Umbilical cord (tissue), 2 donors: ENCODE measurements at places on chromosomes 5 and 9. TPM values are rescaled to one million over a fixed set of nuclear protein-coding genes. Genes with fewer than 3 reads are reported as not detected.

- DNase-seq = no peak
Observed at GRCh38 chr5:181142054-181142453, 5.3 kb upstream of the OR2V2 start.

GRCh38 chr5:145090115-145090514 is 745.0 kb downstream of the PRELID2 start:
- DNase-seq = no peak

DNA sequence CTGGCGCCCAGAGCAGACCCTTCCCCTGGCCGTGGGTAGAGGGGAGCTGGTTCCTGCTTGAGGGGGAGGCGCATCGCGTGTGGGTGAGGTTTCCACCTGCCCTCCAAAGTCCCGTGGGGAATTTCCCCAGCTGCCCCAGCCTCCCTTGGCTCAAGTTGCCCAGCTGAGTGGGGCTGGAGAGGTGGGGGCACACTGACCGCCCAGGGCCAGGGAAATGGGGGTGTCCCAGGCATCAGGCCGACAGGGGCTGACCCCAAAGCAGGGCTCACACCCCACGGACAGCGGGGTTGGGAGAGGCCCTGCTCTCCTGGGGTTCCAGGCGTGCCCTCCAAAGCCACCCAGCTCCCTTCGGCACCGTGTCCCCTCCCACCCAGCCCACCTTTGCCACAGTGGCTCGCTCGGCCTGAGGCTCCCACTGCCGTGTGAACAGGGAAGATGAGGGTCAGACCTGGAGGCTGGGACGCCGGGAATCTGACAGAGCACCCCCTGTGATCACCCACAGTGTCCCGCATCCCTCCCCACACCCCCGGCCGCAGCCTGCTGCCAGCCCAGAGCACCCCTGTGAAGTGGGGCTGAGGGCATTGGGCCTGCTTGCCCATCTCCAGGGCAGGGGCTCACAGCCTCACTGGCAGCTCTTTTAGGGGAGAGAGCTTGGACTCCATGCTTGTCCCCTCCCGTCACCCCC is 933 bp upstream of the EGFL7 start:
- DNase-seq = no peak

DNA sequence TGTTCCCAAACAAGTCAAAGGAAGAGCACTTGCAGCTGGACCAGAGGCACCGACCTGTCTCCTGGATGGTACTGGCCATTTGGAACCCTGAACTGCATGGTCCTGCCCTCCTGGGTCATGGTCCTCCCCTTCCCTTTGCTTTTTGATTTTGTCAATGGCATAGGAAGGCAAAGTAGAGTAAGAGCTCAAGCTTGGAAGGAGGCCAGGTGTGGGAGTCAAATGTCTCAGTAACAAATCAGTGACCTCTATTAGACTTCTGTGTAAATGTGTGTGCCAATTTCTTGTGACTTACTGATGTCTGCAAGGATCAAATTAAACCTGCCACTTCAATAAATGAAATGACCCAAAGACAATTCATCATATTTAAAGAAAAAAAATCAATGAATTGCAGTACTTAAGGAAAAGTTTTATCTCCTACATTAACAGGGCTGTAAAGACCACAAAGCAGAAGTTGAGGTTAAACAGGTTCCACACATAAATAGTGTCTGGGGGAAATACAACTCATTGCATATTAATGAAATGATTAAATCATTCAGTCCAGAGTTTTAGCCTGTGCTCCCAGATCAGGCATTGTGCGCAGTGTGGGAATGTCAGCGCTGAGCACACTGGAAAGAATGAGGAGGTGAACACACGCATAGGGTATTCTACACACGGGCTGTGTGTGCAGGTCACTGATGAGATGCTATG is 32.7 kb downstream of the OSMR start:
- no peak for DNase-seq

DNA sequence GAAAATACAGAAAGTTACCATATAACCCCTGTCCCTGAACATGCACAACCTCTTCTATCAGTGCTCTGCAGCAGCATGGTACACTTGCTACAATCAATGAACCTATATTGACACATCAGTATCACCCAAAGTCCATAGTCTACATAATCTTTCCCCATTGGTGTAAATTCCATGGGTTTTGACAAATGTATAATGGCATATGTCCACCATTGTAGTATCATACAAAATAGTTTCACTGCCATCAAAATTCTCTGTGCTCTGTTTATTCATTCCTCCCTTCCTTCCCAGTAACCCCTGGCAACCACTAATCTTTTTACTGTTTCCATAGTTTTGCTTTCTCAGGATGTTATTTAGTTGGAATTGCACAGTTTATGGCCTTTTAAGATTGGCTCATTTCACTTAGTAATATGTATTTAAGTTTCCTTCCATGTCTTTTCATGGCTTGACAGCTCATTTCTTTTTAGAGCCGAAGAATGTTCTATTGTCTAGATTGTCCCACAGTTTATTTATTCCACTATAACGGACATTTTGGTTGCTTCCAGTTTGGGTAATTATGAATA is 1707.0 kb downstream of the EFNA5 start:
- peak; percentile 10 for DNase-seq

DNA sequence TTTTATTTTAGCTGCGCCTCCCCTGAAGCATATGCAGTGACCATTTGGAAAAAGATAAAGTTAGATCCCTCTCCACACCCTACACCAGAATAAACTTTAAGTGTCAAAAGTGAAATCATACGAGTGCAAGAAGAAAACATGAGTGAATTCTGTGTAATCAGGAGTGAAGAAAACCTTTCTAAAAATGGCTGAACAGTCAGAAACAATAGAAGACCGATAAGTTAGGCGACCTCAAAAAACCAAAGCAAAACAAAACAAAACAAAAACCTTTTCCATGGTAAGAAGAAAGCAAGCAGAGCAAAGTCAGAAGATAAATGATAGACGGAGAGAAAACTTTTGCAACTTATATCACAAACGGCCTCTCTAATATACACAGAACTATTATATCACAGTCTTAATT is 16.6 kb upstream of the TSC1 start:
- no peak for DNase-seq

DNA sequence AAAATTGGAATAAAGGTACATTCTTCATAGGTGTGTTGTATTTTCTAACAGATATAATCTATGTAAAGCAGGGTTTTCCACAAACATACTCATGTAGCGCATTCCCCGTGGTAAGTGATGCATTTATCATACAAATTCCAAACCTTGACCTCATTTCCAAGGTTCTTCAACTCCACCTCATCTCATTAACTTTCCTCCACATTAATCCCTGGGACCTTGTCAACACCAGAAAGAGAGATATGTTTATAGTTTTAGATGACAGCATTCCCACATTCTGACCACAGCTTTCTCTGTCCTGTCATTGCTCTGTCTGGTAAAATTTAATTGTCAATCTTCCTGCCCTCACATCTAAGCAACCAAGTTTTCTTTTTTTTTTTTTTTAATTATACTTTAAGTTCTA is 415.1 kb downstream of the TMEM161B start:
- no peak for DNase-seq

- DNase-seq = no peak
Observed at GRCh38 chr9:91017245-91017644, 215.6 kb downstream of the SYK start.

- DNase-seq = no peak
Observed at GRCh38 chr5:153537207-153537606, 46.7 kb downstream of the GRIA1 start.

- DNase-seq = no peak
Observed at GRCh38 chr5:14464671-14465070, 116.9 kb upstream of the OTULINL start.

DNA sequence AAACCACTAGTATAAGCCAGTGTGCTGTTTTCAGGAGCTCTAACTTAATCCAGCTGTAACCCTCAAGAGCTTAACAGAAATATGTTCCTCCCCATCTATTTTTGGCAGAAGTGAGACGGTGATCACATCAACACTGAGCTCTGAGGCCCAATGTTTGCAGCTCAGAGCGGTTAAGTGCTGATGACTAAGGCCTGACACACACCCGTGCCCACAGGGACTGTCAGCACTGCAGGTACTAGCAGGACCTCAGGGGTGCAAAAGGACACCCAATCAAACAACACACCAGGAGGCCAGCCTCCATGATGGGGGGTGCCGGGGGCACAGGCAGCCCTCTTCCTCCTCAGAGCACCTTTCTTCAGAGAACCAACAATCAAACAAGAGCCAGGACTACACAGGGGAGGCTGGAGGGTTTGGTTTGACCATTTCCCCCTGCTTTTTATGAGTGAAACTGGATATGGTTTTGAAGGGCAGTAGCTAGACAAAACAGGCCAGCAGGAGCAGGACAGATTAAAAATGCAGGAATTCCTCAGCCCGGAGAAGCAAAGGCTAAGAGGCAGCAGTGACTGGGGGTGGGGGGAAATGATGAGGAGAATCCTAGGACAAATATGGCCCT is 61.3 kb downstream of the RAPGEF1 start:
- peak; percentile 91 for DNase-seq

DNA sequence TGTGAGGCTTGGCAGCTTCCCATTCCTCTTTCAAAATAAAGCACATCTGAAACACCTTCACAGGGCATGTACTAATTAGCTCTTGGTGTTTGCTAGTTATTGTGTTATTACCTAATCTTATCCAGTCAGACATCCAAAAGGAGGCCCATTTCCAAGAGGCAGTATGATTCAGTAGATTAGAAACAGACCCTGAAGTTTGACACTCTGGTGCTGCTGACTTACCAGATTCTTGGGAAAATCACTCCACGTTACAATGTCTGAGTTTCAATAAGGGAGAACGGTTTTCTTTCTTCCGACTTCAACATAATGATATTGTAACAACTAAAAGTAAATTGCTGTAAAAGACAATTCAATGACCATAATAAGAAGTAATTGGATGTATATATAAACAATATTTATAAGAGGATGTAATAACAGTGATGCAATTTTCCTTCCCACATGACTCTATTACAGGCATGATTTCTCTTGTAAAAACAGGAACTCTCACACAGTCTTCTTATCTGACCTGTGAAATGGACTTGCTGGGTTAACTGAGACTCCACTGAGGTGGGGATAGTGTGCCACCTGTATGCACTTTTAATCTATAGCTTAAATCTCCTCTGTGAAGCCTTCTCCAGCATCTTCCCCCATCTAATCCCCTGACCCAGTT is 181.3 kb upstream of the ELL2 start:
- DNase-seq = no peak

GRCh38 chr9:33273972-33274328 is 9.1 kb downstream of the CHMP5 start:
- DNase-seq = no peak

DNA sequence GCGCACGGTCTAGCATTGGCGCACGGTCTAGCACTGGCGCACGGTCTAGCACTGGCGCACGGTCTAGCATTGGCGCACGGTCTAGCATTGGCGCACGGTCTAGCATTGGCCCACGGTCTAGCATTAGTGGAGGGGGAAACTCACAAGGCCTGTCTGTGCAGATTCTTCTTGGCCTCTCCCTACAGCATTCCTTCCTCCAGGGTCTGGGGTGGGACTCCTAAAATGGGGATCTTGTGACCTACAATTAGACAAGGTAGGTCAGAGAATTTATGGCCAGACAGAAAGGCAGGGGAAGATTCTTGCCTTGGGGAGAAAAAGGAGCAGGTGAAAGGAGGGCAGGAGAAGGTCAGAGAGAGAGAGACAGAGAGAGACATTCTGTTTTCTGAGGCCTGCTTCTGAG is 5.4 kb upstream of the GBGT1 start:
- DNase-seq = peak; percentile 26

DNA sequence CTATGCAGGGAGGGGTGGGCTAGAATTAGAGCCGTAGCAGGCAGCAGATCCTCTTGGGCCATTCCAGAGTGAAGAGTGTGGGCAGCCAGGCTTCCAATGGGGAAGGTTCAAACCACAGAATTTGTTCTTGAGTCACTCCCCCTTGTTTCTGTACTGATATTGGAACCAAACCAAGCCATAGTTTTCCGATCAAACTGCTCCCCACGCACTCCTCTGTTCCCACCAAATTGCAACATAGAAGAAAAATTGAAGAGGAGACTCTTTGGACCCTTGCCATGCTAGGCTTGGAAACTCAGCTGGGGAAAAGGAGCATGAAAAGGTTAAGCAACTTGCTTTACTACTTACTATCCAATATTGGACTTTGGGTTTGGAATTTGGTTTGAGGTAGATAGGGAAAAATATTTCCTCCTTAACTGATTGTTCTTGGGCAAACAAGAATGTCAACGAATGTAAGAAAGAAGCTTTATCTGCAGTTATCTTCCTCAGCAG is 165.8 kb upstream of the NR3C1 start:
- no peak for DNase-seq

- DNase-seq = no peak
Observed at GRCh38 chr5:127085796-127086195, 12.5 kb upstream of the C5orf63 start.

- DNase-seq = no peak
Observed at GRCh38 chr5:107381189-107381856, 289.4 kb downstream of the EFNA5 start.

GRCh38 chr5:172133359-172134029 is 54.5 kb downstream of the STK10 start:
- DNase-seq = no peak

DNA sequence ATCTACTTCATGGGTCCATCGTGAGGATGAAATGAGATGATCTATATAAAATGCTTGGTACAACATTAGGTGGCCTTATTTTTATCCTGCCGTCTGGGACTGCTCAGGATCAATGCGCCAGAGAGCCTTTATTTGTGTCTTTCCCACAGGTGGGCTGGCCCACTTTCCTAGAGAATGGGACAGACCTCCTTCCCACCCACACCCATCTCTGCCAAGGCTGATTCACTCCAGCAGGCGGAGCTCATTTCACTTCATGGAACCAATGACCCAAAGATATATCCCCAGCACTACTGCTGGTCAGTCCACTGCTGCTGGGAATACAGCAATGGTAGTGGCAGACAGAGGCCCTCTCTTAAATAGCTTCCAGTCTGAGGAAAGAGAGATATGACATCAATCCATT is 35.7 kb downstream of the TGFBI start:
- peak; percentile 40 for DNase-seq

DNA sequence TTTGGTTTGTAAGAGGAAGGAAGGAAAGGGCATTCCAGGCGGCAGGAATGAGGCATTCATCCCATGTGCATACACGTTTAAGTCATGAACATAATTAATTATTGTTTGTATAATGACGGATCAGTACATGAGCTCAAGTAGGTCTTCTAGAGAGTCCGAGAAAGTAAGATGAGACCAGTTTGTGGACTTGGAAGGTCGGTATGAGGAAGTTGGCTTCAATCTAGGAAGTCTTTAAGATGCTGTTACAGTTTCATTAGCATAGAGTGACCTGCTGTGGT is 2.1 kb downstream of the GTF3C4 start:
- no peak for DNase-seq

SLC6A19 gene
- total RNA-seq = 0.48 TPM

GHR gene
- total RNA-seq = 19.5 TPM

SPINK4 gene
- not detected for total RNA-seq

SPAG8 gene
- 5.1 TPM for total RNA-seq

LCN9 gene
- not detected for total RNA-seq

OCLN gene
- total RNA-seq = 12.5 TPM

PFN3 gene
- not detected for total RNA-seq

INSL4 gene
- total RNA-seq = 4.8 TPM

SLC25A2 gene
- total RNA-seq = 1.9 TPM

INSL6 gene
- 6.3 TPM for total RNA-seq

NIPAL4 gene
- 5.8 TPM for total RNA-seq

ENHO gene
- not detected for total RNA-seq
